ENCODE measurements at places on chromosomes 6 and 20.
A peak's percentile ranks its signal among the peaks of the same experiment; 100 is the strongest.

- DNase-seq: no peak
Observed at GRCh38 chr20:17943343-17943742, 25.3 kb downstream of the SNX5 start.

DNA sequence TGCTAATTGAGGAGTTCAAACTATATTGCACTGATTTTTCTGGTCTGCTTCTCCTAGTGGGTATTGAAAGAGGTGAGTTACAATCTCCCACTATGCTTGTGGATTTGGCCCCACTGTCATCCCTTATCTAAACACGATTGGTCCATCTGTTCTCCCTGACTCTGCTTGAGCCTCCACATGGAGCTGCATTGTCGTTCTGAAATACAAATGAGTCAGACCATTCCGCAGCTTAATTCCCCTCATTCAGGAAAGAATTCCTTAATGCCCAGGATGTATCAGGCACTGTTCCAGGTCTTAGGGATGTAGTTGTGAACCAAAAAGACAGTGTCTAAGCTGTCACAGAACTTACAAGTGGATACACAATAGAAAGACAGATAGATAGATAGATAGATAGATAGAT lies 461.9 kb downstream of the QKI start:
- DNase-seq: no peak

GRCh38 chr6:167866642-167867041 lies 39.9 kb downstream of the AFDN start:
- DNase-seq: no peak

DNA sequence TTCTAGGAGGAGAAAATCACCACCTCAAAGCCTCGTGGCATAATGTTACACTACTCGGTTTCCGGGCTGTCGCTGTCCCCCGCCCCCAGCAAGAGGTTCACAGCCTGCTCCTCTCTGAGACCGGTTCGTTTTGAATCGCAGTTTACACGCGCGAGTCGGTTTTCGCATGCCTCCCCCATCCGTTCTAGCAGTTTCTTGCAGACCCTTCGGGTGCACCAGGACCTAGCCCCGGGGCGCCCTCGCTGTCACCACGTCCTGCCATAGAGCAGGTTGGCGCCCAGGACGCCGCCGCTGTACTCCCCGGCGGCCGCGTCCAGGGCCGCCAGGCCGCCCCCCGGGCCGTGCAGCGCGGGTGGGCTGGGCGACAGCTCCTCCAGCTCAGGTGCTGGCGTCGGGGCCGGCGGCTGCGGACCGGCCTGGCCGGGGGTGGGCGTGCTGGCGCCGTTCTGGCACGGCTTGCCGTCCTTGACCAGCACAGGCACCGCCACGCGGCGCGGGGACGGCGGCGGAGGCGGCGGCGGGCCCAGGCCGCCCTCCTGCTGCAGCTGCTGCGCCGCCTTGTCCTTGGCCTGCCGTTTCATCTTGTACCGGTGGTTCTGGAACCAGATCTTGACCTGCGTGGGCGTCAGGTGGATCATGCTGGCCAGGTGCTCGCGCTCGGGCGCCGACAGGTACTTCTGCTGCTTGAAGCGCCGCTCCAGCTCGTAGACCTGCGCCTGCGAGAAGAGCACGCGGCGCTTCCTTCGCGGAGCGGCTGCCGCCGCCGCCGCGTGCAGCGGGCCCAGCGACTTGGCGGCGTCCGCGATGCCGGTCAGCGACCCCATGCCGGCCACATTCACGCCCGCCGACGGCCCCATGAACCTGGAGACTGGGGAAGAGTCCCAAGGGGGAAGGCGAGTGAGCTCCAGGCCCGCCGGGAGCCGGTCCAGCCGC lies 1.4 kb downstream of the NKX2-4 start:
- DNase-seq: no peak

DNA sequence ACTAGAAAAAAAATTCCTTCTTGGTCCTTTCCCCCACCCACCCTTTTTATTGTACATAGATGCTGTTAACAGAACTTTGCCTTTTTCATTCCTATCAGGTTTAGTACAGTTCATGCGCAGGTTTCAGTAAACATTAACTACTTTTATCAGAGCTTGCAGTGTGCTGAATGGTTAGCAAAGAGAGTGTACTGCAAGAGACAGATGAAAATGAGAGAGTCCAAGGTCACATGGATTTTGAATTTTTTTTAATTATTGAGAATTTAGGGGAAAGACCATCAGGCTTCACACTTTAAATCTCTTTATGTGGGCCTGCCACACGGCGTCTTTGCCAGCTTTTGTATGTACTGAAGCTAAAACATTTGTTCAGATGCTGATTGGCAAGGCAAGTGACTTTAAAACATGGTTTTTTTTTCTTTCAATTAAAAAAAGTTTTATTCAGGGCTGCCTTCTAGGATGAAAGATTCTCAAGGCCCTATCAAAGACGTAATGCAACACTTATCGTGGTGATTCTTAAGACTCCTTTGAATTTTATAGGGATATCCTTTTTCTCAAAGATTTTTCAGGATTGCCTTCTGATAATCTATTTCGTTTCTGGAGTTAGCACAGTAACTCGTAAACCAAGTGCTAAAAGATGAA lies 32.2 kb downstream of the RREB1 start:
- DNase-seq: no peak

DNA sequence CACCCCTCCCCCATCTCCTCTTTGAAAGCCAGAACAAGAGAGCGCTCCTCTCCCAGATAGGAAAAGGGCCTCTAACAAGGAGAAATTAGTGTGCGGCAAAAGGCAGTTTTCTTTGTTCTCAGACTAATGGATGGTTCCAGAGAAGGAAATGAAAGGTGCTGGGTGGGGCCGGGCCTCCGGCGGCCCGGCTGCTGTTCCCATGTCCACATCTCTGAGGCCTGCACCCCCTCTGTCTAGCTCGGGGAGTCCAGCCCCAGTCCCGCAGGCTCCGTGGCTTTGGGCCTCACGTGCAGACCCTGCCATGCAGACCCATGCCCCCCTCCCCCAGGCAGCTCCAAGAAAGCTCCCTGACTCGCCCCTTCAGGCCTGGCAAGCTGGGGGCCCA lies 35.8 kb upstream of the MRGBP start:
- DNase-seq: no peak

DNA sequence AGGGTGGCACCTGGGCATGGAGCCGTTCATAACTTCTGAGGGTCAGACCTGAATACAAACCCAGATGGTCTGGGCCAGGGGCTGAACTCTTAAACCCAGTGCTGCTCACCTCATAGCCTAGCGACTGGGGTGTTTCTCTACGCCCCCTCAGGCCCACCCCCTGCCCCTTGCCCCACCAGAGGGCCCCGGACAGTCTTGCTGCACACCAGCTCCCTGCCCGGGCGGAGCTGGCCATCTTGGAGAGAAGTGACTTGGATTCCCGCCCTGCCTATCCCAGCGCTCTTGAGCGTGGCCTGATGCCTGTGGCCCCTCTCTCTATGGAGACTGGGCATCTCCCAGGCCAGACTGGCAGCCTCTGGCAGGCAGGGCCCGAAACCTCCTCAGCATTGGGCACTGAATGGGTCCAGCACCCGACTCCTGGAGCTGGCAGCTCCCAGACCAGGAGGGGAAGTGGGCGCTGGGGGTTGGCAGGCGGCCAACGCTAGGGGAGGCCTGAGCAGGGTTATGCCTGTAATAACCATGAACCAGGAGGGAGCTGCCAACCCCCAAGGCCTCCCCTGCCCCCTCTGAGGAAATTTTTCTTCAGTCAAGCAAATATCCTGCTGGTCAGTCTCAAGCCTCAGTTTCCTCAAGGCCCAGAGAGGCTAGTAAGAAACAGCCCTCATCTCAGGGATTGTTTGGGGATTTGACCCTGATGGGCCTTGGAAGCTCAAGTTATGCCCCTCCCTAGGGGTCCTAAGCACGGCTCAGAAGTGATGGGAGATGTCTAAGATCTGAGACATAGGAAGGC lies 169.5 kb downstream of the VEGFA start:
- DNase-seq: no peak

DNA sequence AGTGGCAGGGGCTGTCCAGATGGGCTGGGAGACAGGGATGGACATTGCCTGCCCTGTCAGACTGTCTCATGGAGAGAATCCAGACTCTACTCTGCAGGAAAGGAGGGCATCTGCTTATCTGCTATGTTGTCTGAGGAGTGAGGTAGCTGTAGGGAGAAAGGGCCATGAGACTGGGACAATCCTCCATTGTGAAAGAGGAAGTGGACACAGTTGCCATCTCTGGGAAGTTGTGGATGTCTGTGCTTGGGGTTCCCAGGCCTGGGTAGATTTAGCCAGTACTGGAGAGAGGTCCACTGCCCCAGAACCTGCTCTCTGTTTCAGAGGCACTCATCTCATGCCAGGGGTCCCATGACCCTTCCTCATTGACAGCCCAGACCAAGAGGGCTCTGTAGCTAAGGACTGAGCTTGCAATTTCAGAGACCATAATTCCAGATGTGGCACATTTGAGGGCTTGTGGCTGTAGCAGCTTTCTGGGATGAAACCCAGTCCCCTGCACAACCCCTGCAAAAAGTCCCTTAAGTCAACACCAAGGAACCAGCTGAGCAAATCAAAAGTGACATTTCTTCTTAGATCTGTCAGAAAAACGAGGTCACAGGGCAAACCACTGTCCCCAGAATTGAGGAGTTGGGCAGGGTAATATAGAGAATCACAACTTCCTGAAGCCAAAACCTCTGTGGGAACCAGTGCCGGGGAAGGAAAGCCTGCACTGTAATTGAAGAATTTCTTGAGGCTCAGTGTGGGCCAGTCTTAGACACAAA lies 4.1 kb upstream of the SIRPG start:
- DNase-seq: no peak

- no peak for DNase-seq
Observed at GRCh38 chr6:72219536-72219935, 333.2 kb downstream of the RIMS1 start.

GRCh38 chr6:157045831-157046454 lies 268.8 kb downstream of the ARID1B start:
- peak; percentile 67 for DNase-seq

DNA sequence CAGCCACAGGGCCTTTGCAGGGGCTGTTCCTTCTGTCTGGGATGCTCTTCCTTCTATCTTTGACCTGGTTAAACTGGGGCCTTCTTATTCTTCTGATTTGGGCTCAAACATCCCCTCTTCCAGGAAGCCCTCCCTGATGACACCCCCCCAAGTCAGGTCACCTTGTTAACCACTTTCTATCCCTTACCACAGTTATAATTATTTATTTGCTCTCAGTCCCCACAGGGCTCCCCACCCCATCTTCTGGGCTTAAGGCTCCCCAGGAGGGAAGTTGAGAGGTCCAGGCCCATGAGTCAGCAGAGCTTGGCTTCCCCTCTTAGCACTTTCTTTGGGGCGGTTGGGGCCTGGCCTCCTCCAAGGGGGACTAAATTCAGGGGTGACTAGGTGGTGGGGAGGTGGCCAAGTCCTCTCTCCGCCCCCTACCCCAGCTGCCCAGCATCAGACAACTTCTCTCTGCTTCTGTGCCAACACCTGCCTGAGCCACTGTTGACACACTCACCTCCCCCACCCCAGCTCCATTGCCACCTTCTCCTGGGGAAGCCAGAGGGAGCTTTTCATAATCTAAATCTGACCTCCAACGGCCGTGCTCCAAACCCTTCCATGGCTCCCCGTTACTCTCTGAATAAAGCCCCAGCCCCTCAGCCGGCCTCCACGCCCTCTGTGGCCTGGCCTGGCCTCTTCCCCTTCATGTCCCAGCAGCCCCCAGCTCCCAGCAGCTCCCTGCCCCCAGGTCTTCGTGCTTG lies 70.0 kb downstream of the CEBPB start:
- no peak for DNase-seq

GRCh38 chr6:31210123-31210522 lies 39.6 kb upstream of the POU5F1 start:
- DNase-seq: no peak

Measured in SW 1271 (cell line).